CD4-positive, alpha-beta T cell treated with Interleukin-15 for 4 hours (primary cell): ENCODE measurements at places on chromosomes 13 and 19.

- DNase-seq: no peak
Measured at GRCh38 chr13:47671776-47672175, 329.3 kb downstream of the SUCLA2 start.

DNA sequence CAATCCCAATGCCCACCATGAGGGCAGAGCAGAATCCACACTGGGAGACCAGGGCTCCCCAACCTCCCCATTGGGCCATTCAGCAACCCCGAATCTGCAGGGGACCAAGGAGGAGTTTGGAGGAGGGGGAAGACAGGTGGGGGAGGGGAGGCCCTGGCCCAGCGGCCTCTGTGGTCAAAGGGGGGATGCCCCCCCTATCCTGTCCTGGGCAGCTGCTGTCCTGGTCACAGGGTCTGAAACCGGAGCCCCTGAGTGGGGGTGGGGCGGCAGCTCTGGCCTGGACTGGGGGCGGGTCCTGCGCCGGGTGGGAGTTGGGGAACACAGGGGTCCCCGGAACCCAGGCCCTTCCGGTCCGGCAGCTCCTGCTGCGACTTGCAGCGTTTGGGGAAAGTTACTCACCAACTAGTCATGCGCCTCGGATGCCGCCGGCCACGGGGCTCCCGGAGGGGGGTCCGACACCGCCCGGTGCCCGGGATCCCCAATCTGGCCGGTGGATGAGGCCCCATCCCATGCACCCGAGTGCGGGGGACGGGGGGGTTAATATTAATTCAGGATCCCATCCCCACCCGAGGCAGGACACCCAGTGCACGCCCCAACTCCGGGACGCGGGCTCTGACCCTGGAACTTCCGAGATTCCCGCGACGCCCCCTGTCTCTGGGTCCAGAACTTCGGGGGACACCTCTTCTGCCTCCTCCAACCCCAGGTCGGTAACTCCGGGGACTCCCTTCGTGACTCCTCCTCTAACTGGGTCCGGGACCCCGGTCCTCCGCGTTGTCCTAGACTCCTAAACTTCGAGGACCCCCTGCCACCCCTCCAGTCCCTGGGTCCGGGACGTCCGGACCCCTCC lies 872 bp downstream of the HOMER3 start:
- no peak for DNase-seq

DNA sequence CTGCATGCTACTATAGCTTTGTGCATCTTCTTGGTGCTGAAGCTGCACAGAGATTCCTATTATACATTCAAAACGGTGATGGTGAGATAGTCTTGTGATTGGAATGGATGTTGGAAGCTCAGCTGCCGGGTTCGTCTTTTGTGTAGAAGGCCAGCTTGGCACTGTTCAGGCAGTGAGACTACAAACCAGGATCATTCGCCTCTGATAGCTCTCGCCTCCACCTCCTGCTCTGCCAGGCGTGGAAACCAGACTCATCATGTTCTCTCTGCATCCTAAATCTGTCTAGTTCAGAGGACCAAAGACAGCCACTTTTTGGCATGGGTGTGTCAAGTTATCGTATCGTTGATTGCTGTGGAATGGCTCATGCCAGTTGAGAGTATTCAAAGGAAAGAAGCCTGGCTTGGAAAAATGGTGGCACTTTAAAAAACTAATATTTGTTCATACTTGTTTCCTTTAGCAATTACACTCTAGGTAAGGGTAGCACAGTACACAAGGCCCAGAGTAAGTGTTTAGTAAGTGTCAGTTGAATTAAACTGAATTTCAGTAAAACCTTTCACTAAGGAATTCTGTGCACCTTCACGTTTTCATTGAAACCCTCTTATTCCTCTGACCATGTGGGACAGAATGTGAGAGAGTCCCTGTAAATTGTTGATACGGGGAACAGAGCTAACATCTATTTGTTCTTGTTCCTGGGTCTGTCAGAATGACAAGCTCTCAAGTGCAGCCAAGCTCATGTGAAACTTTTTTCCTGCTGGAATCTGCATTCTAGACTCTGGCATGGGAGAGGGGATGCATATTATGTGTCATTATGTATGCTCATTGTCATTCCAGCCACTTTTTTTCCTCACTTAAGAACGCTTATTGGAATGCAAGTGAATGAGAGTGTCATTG lies 69.8 kb downstream of the DPY19L3 start:
- no peak for DNase-seq

DNA sequence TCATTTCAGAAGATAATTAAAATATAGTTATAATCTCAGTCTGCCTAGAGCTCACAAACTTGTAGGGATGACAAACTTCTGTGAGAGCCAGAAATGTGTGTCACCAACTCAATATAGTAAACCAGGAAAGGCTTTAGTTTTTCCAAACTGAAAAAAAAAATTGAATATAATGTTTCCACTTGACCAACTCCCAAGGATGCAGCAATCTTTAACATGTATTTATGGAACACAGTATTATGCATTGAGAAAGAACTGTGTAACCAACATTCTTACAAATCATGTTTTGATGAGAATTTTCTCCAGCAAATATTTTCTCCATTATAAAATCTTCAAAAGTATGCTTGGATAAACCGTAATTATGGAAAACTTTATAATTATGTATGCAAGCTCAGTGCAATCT lies 50.1 kb upstream of the KLF12 start:
- DNase-seq: no peak

DNA sequence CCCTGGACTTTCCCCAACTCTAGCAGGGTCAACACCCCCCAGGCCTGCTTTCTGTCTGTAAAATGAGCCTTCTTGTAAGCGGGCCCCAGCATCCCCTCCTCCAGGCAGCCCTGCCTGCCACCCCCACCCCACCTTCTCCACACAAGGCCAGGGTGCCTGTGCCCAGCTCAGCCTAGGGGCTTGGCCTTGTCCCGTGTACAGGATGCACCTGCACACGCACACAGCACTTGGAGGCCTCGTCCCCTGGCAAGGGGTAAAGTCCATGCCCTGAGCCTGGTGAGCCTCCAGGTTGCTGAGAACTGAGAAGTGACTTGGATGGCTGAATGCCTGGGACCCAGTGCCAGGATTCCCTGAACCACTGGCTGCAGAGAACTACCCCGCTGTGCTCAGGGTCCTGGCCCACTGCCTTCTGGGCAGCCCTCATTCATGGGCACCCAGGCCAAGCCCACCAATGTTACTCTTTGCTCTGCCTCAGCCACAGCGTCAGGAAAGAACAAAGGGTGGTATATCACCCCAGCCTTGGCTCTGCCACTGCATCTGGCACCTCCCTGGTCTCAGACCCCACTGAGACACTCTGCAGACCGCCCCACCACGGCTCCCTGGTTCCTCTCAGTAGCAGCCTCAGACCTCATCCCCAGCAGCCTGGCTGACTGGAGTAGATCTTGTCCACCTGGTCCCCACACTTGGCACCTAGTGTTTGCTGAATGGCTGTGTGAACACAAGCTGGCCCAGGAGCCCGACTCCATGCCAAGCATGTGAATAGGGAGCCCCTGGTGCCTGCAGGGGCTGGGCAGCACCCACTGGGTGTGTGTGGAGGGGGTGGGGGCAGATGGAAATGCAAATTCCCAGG lies 1.8 kb upstream of the TM6SF2 start:
- DNase-seq: no peak

DNA sequence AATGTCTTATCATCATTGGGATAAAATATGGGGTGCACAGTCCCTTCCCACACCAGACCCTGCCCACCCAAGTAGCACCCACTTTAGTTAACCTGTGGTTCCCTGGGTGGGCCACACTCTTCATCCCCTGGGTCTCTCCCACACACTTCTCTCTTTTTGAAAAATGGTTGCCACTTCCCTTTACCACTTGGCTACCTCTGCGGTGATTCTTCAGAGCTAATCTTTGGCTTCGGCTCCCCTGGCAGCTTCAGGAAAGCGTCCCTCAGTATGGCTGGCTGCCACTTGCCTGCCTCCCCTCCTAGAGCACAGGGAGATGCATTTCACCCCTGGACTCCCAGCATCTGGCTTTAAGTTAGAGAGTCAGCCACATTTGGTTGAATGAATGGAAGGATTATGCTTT lies 18.2 kb downstream of the CCNA1 start:
- no peak for DNase-seq

GRCh38 chr13:95019886-95020285 lies 281.4 kb downstream of the ABCC4 start:
- no peak for DNase-seq

DNA sequence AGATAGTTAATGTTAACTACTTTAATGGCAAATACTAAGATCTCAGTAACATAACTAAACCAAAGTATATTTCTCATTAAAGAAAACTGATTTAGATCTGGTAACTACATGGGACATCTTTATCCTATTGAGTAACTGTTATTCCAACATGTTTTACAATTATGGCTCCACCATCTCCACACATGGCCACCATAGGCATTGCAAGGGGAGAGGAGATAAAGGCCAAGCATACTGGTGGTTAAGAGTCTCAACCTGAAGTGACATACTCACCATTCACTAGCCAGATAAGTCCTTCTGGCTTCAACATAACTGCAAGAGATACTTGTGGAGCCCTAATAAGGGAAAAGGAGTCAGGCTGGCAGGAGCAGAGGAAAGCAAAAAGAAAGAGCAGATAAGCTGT lies 1586.4 kb upstream of the SPRY2 start:
- no peak for DNase-seq

GRCh38 chr13:28955264-28955966 lies 135.3 kb downstream of the MTUS2 start:
- no peak for DNase-seq

DNA sequence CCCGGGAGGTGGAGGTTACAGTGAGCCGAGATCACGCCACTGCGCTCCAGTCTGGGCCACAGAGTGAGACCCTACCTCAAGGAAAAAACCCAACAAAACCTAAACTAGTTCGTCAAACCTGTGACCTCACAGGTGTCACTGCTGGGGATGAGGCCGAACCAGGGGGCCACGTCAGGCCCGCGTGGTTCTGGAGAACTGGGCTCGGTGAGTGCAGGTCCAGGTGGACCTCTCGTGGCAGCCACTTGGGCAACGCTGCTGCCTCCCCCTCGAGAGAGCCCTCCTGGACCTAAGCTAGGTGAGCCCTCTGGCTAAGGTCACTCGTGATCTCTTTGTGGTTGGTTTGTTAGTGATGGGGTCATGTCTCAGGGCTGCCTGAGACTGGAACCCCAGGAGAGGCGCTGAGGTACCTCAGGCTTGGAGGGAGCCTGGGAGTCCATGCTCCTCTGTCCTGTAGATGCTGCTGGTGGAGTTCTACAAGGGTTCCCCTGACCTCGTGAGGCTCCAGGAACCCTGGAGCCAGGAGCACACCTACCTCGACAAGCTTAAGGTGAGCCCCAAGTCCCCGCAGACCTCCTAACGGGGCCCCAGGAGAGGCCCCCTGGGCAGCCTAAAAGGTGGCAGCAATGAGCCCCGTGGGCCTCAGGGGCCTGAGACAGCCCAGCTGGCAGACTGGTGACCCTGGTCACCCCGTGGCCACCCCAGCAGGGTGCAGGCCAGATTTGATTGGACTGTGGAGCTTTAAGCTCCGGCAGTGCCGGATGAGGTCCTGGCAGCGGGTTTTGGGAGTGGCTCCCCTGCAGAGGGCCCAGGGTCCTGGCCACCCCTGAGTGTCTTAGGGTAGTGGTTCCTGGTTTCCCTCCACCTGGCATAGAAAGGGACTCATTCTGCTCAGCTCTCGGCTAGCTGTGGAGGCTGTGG lies 15.6 kb downstream of the MPND start:
- DNase-seq: no peak

- DNase-seq: no peak
Measured at GRCh38 chr13:58989556-58989955, 1174.2 kb downstream of the DIAPH3 start.

GRCh38 chr13:79867254-79867653 lies 386.3 kb downstream of the NDFIP2 start:
- DNase-seq: no peak

DNA sequence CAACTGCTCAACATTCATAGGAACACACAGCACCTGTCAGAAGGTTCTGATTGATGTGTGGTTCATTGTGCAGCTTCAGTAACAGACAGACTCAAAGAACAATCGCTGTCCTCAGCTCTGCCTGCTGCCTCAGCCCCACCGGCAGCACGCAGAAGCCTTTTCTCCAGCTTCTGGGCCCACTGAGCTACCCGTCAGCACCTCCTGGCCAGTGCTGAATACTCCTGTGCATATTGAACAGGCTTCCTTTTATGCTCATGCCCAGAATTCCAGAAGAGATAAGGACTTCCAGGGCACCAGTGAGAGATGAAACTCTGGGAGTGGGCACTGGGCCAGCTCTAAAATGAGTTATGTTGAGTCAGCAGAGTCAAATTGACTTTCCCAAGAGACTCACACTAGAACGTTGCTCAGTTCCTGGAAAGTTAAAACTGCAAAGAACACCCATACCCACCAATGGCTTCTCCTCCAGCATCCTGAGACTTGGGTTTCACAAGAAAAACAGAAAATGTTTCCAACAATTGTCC lies 119.3 kb downstream of the COL4A1 start:
- no peak for DNase-seq

DNA sequence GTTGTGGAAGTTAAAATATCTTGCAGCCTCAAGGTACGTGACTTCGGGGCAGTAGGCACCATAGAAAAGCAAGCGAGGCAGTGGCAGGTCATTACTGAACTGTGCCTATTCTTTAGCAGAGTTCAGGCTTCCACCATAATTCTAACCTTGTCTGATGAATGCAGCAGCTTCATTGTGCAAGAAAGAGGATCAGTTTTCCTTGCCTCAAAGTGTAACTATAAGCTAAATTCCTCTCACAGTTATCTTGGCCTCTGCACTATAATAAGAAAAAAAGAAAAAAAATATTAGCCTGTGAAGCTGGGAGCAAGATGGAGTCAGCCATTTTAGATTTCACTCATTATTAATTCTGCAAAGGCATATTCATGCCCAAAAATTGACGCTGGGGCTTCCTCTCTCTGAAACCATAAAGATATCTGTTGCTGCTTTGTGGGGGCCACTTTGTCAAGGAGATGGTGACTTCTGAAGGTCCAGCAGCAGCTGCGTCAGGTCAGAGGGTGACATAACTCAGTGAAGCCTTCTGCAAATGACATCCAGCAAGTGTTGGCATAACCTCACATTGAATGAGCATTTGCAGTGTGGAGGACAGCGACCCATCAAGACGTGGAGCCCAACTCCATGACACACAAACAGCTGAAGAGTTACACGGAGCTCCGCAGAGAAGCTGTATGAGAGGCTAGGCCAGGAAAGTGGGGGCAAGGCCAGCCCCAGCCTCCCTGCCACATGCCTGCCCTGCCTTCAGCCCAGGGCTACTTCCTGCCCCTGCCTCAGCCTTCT lies 23.1 kb upstream of the SACS start:
- no peak for DNase-seq

GRCh38 chr13:29511980-29512379 lies 83.5 kb downstream of the SLC7A1 start:
- no peak for DNase-seq
